Tongue (tissue), 3 donors: ENCODE measurements at places on chromosomes 6 and 20. TPM values are rescaled to one million over a fixed set of nuclear protein-coding genes. Genes with fewer than 3 reads are reported as not detected.

HNF4A gene
- total RNA-seq = not detected

PRDM1 gene
- 15.5 TPM for total RNA-seq

ECT2L gene
- total RNA-seq = 0.31 TPM

CAGE1 gene
- 0.21 TPM for total RNA-seq

MAFB gene
- total RNA-seq = 19.5 TPM

PTCRA gene
- total RNA-seq = 1.8 TPM

GLP1R gene
- 0.72 TPM for total RNA-seq

SPTLC3 gene
- total RNA-seq = 15.8 TPM

GPX5 gene
- total RNA-seq = not detected

PKIB gene
- total RNA-seq = 7.1 TPM

TAGAP gene
- total RNA-seq = 3.6 TPM

HSPA1L gene
- 4.5 TPM for total RNA-seq

CLDN20 gene
- total RNA-seq = not detected

OR2J2 gene
- not detected for total RNA-seq

ADGRF5 gene
- 39.9 TPM for total RNA-seq

RIMS4 gene
- 3.7 TPM for total RNA-seq

SLC17A1 gene
- not detected for total RNA-seq

IER3 gene
- 7.1 TPM for total RNA-seq

CYP39A1 gene
- 13.5 TPM for total RNA-seq

RING1 gene
- total RNA-seq = 22.5 TPM

OXT gene
- total RNA-seq = not detected

PHACTR3 gene
- 8.5 TPM for total RNA-seq

ASIP gene
- total RNA-seq = not detected

HTR1B gene
- total RNA-seq = not detected

TNFRSF6B gene
- total RNA-seq = 1.1 TPM

FAM83C gene
- total RNA-seq = 2.2 TPM

SLC2A10 gene
- total RNA-seq = 31.2 TPM

SOX12 gene
- 7.1 TPM for total RNA-seq

TRIM10 gene
- 1.0 TPM for total RNA-seq

RIPPLY2 gene
- not detected for total RNA-seq

SNAP25 gene
- 2.2 TPM for total RNA-seq

RGS17 gene
- total RNA-seq = 1.0 TPM

ZNF322 gene
- 21.6 TPM for total RNA-seq

TCP11 gene
- not detected for total RNA-seq

BPIFB1 gene
- 158 TPM for total RNA-seq

RIMS1 gene
- total RNA-seq = 2.3 TPM

HTR1E gene
- not detected for total RNA-seq

HLA-DQB2 gene
- not detected for total RNA-seq

TCF21 gene
- 0.31 TPM for total RNA-seq

EYA2 gene
- 1.3 TPM for total RNA-seq
